ENCODE measurements at places on chromosomes 3 and 15.

DNA sequence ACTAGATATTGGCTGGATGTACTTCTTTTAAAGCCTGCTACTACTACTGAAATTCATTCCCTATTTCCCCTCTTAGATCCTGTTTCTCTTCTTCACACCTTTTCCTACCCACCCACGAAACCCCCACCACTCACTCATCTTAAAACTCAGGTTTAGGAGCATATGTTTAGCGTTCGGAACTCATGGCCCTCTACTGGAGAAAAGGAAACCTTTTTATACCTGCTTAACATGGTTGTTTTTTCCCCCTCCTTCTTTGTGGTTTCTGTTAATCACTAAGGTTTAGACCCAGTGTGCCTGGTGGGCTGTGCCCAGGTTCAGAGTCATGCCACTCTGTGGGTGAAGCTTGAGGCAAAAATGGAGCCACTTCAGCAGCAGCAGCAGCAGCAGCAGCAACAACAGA lies 2.6 kb downstream of the ARID3B start:
- DNase-seq: no peak

- DNase-seq: no peak
These were observed 192.4 kb upstream of the VEPH1 start for GRCh38 chr3:157695586-157695985.

GRCh38 chr3:171028779-171029232 lies 2.3 kb upstream of the SLC2A2 start:
- peak; percentile 68 for DNase-seq

- DNase-seq: no peak
These were observed 6.0 kb downstream of the MINDY2 start for GRCh38 chr15:58777107-58777506.

GRCh38 chr3:57959423-57960173 lies 48.6 kb upstream of the FLNB start:
- peak; percentile 27 for DNase-seq

DNA sequence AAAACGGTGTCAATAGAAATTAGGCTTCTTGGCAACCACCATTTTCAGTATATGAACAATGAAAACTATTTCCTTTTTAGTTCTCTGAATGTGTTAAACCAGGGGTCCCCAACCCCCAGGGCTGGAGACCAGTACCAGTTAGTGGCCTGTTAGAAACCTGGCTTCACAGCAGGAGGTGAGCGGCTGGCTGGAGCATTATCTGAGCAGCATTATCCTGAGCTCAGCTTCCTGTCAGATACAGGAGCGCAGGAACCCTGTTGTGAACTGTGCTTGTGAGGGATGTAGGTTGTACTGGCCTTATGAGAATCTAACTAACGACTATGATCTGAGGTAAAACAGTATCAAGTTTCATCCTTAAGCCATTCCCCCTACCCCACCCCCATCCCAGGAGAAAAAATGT lies 328.7 kb downstream of the ZBBX start:
- DNase-seq: no peak

GRCh38 chr15:92123962-92124656 lies 269.6 kb upstream of the ST8SIA2 start:
- no peak for DNase-seq

GRCh38 chr3:111509308-111509707 lies 32.7 kb upstream of the CD96 start:
- no peak for DNase-seq

GRCh38 chr15:60370105-60370868 lies 27.5 kb downstream of the ANXA2 start:
- no peak for DNase-seq

DNA sequence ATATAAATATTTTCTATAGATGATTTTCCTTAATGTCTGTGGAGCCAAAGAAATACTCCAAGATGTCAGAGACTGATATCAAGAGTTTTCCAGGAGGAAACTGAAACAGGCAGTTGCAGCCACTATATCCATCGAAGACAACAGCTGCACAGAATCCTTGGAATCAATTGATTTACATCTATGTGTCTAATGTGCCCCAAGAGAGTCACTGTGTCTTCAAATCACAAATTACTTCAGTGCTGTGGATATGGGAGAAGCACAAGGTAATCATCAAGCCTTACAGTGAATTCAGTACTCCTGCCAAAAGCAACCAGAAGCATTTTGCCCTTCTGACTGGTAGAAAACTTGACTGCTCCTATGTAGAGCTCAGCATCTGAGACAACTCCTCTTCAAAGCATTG lies 51.1 kb downstream of the CPNE4 start:
- DNase-seq: no peak

DNA sequence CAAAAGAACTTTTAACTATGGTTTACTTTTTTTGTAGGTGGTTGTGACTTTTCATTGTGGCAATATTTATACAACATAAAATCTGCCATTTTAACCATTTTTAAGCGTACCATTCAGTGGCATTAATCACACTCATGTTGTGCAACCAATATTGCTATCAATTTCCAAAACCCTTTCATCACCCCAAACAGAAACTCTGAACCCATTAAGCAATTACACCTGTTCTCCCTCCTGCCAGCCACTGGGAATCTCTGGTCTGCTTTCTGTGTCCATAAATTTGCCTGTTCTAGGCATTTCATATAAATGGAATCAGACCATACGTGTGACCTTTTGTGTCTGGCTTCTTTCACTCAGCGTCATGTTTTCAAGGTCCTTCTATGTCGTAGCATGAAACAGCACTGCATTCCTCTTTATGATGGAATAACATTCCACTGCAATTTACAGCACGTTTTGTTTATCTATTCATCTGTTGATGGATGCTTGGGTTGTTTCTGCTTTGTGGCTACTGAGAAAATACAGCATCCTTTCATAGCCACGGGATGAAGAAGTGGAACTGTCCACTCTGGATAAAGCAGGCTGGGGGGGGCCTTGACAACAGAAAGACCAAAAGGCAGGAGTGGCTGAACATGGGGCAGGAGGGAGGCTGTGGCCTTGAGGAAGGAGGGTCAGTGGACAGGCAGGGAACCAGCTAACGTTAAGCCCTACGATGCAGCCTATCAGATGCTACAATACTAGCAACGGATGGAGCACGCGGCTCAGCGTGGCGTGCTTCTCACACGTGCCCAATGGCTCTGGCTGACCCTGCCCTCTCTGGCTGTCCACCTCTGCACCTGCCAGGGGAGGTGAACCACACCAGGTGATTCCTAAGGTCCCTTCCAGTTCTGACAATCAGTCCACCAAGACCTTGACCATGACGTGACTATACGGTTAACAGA lies 110.9 kb downstream of the SEC22A start:
- DNase-seq: peak; percentile 74

GRCh38 chr15:66294157-66294931 lies 976 bp downstream of the DIS3L start:
- peak; percentile 51 for DNase-seq

- DNase-seq: peak; percentile 45
These were observed 449.4 kb upstream of the PROK2 start for GRCh38 chr3:72234391-72234790.

DNA sequence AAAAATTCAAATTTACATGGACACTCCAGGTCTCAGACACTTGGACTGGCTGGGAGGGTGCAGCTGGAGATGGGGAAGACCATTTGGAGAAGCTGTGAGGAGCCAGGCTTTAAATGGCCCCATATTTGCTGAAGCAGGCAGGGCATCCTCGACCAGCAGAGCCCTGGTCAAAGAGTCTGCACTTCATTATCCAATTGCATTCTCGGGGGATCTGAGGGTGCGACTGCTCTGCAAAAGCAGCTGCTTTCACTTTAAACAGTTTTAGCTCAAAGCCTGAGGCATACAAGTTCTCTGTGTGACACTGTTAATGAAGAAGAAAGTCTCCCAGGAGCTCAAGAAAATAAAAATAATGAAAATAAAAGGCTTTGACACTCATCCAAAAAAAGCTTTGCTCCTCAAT lies 98.0 kb upstream of the SLC25A36 start:
- DNase-seq: no peak

DNA sequence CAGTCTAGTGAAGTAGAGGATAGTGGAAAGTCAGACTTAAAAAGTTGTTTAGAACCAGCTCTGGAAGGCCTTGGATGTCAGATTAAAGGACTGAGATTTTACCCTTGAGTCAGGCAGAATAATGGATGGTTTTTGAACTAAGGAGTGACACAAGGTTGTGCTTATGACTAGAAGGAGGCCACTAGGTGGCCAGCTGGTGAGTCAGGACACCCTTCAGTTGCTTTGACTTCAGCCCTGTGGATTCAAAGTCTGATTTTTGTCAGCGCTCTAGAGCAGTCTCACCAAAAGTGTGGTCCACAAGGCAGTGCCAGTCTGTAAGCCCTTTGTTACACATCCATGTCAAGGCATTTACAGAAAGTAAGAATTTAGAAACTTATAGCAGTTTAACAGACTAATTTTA lies 3.8 kb upstream of the GABPB1 start:
- peak; percentile 73 for DNase-seq

GRCh38 chr15:31058236-31058962 lies 43.1 kb downstream of the TRPM1 start:
- DNase-seq: peak; percentile 81

DNA sequence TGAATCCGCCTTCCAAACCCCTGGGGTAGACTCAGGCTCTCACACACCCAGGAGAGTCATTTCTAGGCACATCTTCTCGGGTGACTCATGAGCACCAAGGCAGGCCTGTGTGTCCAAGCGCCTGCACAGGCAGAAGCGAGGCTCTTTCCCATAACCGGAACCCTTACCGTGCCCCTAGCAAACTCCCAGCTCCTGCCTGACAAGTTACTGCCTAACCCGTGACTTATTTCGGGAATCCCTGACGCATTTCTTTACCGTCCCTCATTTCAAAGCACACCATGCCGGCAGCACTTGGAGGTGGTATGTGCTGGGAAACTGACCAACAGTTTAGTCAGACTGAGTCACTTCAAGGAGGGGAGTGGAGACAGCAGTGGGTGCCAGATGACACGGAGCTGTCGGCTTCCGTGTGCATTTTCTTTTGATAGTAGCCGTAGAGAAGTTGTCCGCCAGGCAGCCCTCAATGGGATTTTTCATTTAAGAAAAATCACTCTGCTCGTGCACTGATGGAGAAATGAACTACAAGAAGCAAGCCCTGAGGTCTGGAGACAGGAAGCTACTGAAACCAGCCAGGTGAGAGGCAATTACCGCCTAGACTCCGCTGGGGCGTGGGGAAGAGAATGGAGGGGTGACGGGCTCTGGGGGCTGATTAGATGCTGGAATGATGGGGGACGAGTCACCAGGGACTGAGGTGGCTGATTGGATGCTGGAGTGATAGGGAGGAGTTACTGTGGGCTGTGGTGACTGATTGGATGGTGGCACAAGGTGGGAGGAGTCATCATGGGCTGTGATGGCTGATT lies 17.3 kb upstream of the HRH1 start:
- peak; percentile 98 for DNase-seq

GRCh38 chr15:91751611-91752010 lies 101.9 kb upstream of the SLCO3A1 start:
- no peak for DNase-seq

- no peak for DNase-seq
These were observed 38.6 kb upstream of the SPSB4 start for GRCh38 chr3:141012571-141012970.

GRCh38 chr15:66934868-66935520 lies 130.4 kb upstream of the SMAD3 start:
- no peak for DNase-seq

DNA sequence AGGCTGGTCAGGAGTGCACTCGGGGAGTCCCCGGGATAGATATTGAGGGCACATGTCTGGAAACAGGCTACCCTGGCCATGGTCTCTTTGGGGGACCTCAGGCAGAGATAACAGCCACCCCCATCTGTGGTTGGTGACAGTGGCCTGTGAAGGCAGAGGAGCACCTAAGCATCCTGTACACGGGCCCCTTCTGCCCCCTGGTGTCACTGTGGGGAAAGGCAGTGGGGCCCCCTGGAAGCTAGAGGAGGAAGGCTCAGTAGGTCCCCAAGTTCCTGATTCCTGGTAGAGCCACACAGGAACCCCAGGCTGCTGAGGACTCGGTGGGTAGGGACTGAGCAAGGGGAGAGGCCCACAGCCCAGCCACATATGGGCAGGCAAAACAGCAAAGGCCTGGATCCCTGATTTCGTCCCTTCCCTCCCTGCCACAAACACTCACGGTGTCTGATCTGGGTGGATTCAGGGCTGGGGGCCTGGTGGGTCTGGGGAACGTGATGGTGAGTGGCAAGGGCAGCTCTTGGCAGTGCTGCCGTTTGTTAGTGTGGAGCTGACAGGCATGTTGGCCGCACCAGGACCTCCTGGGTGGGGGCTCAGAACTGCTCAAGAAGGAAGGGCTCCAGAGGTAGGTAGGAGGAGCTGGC lies 14.1 kb upstream of the CXCR6 start:
- peak; percentile 50 for DNase-seq

DNA sequence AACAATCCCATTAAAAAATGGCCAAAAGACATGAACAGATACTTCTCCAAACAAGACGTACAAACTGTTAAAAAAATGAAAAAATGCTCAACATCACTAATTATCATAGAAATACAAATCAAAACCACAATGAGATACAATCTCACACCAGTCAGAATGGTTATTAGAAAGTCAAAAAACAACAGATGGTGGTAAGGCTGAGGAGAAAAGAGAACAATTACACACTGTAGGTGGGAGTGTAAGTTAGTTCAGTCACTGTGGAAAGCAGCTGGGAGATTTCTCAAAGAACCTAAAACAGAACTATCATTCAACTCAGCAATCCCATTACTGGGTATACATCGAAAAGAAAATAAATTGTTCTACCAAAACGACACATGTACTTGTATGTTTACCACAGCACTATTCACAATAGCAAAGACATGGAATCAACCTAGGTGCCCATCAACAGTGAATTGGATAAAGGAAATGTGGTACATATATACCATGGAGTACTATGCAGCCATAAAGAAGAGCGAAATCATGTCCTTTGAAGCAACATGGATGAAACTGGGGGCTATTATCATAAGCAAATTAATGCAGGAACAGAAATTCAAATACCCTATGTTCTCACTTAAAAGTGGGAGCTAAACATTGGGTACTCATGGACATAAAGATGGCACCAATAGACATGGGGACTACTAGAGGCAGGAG lies 51.5 kb downstream of the MYO1E start:
- no peak for DNase-seq

DNA sequence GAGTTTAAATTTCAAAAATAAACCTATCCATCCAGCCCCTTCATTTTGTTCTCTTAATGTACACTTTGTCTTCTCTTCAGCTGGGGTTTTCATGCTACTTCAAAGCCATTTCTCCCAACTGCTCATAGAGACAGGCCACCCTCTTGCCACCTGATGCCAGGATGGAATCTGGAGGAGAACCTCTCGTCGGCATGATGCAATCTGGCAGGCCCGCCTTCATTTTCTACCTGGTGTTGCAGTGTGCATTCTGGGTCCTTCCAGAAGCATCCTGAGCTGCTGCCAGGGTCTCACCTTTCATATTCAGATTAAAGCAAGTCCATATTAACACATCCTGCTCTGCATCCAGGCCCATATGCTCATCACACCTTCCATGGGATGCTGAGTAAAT lies 60.8 kb downstream of the CTNNB1 start:
- DNase-seq: no peak

GRCh38 chr15:45670091-45670490 lies 35.3 kb downstream of the SQOR start:
- no peak for DNase-seq

DNA sequence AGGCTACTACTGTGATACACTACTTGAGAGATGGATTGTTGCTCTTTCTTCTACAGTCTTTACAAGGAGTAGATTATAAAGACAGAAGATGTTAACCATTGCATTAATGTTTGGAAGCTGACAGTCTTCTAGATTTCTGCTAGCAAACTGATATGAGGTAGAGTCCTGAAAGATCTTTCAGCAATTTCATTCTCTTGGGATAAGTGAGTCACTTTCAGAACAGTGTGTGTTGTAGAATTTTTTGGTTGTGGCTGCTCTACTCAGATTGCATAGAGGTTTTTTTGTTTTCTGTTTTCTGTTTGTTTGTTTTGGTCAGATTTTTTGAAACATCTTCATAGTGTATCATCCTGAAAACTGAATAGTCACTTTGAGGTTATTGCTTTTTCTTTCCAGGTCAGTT lies 17.1 kb downstream of the TNFSF10 start:
- DNase-seq: no peak

Data from trophoblast cell (in vitro differentiated cells and primary cell).